GOT3 (cell line): ENCODE measurements at places on chromosomes 11 and 22.

DNA sequence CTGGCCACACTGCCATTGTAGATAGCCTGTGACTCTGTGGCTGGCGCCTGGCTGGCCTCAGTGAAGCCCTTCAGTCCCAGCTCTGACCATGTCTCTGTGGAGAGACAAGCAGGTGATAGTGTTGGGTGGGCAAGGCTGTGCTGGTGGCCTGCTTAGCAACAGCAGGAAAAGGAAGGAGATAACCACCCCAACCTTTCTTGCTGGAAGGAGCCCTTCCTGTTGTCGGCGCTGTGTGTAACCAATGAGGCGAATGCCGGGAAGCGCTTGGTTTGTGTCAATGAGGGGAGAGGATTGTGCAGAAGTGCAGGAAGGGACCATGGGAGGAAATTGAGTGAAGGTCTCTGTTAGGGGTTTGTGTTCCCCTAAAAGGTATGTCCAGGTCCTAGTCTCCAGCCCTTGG lies 27.3 kb downstream of the PARVB start:
- no peak for DNase-seq

- DNase-seq = no peak
These were observed 38.5 kb downstream of the BCR start for GRCh38 chr22:23218867-23219251.

DNA sequence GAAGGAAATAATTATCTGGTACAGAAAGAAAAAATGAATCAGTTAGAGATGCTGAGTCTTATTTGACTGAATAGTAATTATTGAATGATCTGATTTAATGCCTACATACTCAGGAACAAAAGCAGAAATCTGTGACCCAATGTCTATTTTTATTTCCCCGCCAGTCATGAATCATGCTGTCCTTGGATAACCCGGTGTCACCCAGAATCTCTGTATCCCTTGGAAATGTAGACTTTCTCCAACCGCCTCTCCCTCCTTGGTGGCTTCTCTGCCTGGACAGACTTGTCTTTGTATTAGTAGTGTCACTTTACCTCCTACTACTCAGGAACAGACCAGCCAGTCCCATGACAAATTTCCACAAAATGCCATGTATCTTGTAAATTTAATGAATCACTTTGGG lies 173.3 kb upstream of the PDGFD start:
- DNase-seq = no peak

DNA sequence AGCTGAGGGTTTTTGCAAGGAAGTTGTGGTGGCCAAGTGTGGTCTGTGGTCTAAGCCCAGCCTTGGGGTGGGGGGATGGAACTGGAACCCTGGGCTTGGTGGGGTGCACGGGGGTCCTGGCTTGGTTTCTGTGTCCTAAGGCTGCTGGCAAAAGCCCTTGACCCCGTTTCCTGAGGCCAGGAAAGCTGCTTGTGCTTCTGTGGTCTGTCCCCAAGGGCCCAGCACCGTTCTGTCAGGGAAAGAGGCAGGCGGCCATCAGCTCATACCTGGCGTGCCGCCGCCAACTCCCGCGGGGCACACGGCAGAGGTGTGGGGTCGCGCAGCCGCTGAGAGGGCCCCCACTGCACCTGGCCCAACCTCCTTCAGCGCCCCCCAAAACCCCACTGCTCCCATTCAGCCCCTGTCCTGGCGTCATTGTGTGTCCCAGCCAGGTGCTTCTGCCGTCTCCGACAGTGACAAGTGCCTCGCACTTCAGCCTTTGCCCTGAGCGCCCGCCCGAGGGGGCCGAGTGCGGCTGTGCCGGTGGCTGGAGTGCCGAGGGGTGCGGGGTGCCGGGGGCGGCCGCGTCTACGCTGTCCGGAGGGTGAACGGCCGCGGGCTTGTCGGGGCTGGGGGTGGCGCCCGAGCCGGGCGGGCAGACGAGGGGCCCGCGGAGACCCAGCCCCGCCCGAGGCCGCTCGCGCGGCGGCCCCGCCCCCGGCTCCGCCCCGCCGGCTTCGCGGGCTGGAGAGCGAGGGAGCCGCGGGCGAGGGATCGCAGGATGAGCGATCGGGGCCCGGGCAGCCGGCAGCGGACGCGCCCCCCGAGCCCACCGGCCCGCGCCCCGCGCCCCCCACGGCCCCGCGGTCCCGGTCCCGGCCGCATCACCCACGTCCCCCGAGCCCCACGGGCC lies at the start of gene CNIH2:
TSS of gene CNIH2 (plus strand) at position 705 of the 892 bp plus-strand sequence. CDS start 282 bp downstream, outside the sequence.
- DNase-seq = no peak

GRCh38 chr22:35386670-35387288 lies 5.9 kb downstream of the HMOX1 start:
- no peak for DNase-seq

DNA sequence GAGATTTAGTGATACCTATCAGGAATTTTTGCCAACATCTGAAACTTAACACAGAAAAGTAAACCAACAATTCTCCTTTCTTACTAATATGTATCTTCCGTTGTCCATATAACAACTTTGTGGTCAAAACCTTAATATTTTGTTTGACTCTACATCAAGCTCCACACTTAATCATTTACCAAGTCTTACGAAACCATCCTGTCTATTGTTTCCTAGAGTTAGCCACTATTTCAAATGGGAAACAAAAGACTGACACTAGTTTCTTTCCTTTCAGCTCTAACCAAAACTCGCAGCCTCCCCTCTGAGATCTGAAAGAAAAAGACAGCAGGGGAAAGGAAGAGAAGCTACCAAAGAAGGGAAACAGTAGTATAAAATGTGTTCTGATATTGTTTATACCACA lies 26.5 kb upstream of the PRDM10 start:
- DNase-seq = no peak

DNA sequence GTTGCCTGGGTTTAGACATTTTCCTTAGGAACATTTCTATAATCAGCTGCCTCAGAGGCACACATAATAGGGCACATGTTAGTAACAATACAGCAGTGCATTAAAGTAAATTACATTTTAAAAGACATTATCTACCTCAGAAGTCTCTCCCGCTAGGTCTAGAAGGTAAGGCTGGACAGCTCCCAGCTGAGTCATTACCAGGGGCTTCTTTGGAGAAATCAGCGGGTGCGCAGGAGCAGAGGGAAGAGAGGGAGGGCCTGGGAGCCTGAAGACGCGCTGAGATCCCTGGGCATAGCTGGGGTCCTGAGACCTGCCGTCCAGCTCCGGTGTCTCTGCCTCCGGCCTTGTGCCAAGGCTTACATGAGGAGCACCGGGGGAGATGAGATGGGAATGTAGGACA lies 67.7 kb downstream of the TMPRSS5 start:
- DNase-seq = no peak

- no peak for DNase-seq
These were observed 2.1 kb upstream of the NADSYN1 start for GRCh38 chr11:71450939-71451338.

GRCh38 chr11:70153133-70153727 lies 49.9 kb upstream of the FADD start:
- no peak for DNase-seq

GRCh38 chr11:119342362-119343130 lies 1.9 kb upstream of the C1QTNF5 start:
- DNase-seq = no peak

DNA sequence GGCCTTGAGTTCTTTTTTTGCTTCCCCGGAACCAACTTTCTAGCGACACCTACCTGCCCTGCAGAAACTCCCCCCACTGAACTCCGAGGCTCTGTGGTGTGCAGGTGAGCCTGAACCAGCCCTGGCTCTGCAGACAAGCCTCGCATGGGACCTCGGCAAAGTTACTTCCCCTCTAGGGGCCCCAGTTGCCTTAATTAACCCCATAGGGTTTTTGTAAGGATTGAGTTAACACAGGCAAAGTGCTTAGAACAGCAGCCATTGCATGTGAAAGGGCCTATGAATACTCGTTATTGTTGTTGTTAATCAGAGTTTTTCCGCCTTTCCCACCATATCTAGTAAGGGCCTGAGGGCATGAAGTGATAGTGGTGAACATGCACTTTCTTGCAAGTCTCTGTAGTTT lies 12.6 kb upstream of the SYT13 start:
- DNase-seq = no peak

GRCh38 chr22:19884161-19884953 lies 29.7 kb upstream of the GNB1L start:
- DNase-seq = no peak

DNA sequence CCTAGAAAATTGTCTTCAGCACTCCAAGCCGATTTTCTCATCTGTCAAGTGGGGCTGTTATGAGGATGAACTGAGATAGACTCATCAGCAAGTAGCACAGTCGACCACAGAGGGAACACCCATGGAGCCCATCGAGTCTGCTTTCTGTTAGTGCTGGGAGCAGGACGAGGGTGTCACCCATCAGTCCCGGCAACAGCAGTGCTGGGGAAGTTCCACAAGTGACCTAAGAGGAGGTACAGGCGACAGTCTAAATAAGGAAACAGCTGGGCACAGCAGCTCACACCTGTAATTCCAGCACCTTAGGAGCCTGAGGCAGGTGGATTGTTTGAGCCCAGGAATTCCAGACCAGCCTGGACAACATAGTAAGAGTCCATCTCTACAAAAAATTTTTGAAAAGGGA lies 9.7 kb downstream of the RTL6 start:
- no peak for DNase-seq

GRCh38 chr22:37260901-37261336 lies 16.9 kb upstream of the RAC2 start:
- no peak for DNase-seq

DNA sequence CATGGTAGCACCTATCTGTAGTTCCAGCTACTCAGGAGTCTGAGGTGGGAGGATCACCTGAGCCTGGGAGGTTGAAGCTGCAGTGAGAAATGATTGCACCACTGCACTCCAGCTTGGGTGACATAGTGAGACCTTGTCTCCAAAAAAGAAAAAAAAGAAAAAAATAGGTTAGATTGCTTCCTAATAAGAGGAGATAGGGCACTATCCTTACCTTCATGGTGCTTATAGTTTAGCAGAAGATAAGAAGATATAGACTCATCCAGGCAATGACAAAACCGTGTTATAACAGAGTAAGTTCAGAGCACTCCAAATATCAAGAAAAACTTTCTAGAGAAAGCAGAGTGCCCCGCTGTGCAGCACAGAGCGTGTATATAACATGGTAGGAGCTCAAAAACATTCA lies 42.1 kb downstream of the RRP8 start:
- no peak for DNase-seq
